ENCODE measurements at places on chromosomes 4 and X.

DNA sequence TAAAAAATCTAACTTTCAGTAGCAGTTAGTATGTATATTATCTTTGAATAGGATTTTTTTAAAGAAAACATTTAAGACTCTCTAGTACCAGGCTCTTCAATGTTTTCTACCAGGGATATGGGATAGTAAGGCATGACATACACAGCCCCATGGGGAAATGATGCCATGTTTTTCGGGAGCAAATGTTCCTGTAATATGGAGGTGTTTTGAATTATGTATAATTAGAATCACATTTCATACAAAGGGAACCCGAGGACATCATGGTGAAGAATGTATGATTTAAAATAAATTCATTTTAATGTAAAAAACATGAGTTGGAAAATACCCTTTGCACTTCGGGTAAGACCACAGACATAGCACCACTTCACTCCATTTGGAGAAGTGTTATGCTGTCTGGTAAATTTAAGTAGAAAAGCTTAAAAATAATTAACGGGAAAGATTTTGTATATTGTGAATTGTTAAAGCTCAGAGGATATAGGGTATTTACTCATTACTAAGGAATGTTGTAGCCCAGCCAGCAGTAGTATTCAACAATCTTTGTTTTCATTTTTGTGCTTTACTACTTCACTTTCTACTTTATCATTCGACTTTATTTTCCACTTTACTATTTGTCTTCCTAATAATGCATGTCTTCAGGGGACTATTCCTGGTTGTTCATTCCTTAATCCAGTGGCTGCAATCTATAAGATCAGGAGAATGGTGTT is 2050.7 kb downstream of the ARAP2 start:
- no peak for DNase-seq

- no peak for DNase-seq
These were observed 21.5 kb downstream of the ANAPC10 start for GRCh38 chr4:145076469-145076855.

DNA sequence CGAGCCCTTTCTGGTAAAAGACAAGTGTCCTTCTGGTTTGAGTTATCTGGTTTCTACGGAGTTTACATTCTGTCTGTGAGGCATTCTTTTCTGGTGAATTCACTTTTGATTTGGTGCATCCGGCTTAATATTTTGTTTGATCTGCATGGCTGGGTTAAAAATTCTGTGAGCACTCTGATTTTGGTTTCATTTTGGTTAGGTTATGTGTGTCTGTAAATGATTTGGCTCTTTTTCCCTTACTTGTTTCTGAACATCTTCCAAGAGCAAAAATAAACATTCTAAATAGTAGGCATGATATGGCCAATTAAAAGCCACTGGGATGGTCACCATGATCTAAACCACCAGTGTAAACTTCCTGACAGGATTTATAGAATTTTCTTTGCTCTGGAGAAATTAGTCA is 85.7 kb upstream of the PTPN13 start:
- DNase-seq = no peak

- DNase-seq = no peak
These were observed 193.7 kb downstream of the PPP3CA start for GRCh38 chr4:101153653-101154052.

DNA sequence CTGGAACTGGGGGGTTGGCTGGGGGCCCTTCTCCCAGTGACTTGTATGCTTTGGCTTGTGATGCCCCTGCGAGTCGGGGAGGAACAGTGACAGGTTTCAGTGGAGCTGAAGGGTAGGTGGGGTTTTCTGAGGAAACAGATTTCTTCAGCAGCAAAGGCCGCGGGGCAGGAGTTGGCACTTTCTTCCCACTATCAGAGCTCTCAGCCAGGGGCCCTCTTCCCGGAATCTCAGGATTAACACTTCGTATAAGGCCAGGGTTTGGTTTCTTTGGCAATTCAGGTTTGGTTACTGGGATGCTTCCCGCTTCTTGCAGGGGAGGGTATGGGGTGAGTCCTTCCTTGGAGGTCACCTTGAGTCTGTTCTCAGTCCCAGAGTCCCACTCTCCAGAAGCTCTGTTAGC is 75.4 kb downstream of the RPS3A start:
- DNase-seq = no peak

DNA sequence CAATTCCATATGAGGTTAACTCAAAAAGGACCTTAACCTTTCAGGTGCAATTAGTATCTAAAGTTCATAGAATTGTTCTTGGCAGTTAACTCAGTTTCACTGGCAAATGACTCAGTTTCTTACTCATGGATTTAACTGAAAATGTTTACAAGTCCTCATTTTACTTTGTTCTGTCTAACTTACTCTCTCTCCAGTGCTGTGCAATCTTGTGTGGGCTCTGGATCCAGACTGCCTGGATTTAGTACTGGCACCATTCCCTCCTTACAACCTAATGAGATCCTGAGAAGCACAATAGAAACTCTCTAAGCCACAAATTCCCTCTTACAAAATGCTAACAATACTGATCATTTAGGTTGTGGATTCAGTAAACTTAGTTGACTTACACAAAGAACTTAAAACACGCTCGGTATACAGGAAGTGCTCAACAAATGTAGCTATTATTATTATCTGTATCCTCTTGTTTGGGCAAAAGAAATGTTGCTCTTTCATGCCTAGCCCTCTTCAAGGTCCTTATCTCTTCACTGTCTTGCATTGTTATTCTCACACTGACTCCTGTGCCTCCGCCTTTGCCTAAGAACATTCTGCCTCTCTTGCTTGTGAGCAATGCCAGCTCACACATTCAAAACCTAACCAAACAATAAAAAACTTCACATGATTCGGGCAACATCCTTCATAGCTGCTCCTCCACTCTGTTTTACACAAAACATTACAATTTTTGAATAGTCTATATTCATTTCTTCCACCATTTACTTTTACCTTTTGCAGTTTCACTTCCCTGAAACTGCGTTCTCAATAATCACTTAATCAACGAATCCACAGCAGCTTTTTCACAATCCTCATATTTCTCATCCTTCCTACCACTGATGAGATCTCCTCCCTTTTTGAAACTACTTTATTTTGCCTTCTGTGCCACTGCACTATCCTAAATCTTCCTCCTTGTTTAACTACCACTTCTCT is 91.8 kb downstream of the PDE5A start:
- no peak for DNase-seq

DNA sequence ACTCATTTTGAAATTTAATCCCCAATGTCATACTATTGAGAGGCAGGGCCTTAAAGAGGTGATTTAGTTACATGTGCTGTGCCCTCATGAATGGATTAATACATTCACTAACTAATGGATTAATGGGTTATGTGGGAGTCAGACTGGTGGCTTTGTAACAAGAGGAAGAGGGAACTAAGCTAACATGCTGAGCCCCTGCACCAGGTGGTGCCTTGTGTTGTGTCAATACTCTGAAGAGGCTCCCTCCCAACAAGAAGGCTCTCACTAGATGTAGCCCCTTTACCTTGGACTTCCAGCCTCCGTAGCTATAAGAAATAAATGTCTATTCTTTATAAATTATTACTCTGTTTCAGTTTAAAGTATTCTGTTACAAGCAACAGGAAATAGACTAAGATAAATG is 411.9 kb upstream of the EMCN start:
- no peak for DNase-seq

DNA sequence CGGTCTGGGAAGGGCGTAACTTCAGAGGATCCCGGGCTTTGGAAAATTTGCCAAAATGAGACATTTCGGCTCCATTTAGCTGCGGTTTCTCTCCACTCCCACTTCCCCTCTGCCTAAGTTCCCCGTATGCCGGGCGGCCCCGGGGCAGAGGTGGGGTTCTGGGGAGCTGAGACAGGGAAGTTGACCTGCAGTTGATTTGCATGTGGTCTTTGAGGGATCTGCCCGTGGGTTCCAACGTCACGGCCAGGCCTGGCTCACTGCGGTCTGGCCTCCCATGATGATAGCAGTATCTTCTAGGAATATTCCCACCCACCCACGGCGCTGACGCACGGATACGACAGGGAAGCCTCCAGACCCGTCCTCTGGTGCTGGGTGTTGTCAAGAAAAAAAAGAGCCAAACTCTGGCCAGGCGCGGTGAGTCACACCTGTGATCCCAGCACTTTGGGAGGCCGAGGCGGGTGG is 27.3 kb upstream of the CRLF2 start:
- DNase-seq = no peak

GRCh38 chrX:12701628-12702027 is 89.6 kb upstream of the PRPS2 start:
- no peak for DNase-seq

GRCh38 chrX:10538831-10539230 is 81.6 kb downstream of the MID1 start:
- no peak for DNase-seq

DNA sequence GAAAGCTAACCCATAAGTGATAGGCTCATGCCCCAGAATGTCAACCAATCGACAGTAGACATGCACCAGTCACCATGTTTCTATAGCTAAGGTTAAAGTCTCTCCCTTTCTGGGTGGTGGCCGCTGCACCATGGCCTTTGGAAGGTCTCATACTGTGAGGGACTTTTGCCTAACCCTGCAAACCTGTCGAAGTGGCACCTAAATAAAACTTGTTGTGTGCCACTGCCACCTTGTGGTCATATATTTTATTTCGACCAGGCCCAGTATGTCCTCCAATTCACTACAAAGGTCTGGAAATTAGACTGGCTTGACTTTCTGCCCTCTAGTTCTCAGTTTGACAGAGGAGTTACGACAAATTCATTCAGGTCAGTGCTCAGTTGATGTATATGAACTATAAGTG is 163.1 kb downstream of the SMARCA1 start:
- DNase-seq = no peak

DNA sequence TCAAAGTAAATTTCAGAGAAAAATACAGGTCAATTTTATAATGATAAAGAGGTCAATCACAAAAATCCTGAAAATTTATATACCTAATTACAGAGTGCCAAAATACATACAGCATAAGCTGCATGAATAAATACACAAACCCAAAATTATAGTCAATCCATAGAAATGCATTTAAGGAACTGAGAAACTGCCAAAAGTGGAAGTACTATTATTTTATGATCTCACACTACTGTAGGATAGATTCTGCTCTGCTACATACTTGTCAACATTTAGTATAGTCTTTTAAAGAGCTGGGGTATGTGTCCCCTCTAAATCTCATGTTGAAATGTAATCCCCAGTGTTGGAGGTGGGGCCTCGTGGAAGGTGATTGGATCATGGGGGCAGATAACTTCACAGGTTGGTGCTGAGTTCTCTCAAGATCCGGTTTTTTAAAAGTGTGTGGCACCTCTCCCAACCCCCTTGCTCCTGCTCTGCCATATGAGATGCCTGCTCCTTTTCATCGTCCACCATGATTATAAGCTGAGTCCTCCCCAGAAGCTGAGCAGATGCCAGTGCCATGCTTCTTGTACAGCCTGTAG is 31.8 kb downstream of the CHIC2 start:
- no peak for DNase-seq

DNA sequence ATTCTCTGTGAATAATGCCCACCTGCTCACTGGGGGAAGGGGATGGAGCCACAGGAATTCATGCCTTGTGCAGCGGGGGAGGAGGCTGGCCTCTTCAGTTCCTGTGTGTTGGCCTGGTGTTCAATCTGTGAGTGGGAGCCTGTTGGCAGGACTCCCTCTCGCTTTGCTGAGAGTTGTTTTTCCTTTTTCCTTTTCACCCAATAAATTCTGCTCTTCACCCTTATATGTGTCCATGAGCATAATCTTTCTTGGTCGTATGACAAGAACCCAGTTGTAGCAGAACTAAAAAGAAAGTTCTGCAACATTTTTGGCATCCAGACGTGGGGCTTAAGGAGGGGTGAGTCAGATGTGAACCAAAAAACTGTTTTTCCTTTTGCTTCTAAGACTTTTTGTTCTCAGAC is 235.2 kb upstream of the HDX start:
- no peak for DNase-seq

- DNase-seq = no peak
These were observed at the start of gene GABRE for GRCh38 chrX:151974336-151975227. Gene GABRE, minus strand, starts transcription at chrX:151974676. Its CDS starts 51 bp downstream, at chrX:151974625.

DNA sequence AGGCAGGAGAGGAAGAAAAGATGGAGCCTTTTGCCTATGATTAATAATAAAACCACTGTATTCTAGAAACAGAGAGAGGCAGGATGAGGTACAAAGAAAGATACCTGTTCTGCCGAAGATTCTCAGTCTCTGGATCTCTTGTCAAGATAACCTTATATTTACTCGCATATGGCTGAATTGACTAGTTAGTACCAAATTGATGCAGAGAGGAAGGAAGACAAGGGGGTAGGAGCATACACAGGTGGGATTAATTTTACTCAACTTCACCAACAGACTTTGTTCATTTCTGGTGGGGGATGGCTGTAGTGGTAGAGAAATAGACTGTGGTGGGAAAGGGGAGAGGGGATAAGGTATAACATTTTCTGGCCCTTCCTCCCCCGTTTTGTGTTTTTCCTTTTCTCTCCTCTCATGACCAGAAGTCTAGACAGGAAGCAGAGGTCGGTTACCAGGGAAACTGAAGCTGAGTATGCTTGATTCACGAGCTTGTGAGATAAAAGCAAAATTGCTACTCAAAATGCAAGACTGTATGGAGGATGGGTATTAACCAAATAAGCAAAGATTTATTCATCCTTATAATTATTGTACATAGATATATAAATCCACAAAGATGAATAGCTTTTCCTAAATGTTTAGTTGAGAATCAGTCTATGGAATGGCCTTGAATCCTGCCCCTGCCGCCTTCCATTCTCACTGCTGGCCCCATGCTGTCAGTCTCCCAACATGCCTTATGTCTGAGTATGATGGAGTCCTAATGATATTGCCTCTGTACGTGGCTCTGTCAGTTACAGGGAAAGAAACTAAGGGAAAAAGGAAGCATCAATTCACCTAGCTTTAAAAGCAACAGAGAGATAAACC is 17.8 kb upstream of the PAGE2B start:
- peak; percentile 2 for DNase-seq

- DNase-seq = no peak
These were observed 42.2 kb downstream of the SMIM20 start for GRCh38 chr4:25956260-25956659.

DNA sequence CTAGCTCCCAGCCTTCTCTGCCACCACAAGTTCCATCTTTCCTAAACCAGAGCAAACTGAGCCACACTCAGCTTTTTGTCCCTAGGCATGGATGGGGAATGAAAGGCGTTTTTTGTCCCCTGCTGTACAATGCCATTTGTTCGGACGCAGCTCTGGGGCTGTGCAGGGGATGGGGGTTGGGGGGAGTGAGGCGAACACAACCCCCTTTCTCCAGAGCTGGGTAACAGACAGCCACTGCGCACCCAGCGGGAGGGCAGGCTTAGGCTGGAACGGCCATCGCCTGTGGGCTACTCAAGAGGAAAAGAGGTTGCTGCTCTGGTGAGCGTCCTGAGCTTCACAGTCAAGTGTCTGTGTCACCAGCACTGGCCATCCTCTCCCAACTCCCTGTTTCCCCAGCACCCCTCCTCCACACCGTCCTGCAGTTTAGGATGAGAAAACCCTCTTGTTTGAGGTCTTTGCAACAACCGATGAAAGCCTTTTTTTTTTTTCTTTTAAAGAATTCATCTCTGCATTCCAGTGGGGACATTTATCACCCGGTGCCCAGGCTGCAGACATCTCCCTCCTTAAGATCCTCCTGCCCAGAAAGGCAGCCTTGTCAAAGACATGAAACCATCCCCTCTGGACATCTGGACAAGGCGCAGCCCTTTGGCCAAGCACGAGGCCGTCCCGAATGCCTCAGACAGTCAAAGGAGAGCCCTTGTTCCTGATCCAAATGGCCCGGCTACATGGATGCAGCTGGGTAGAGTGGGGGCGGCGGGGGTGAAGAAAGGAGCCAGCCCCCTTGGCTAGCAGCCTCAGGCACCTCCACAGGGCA is 419.6 kb downstream of the BCOR start:
- DNase-seq = no peak

GRCh38 chr4:45482346-45482745 is 641.5 kb downstream of the GABRG1 start:
- DNase-seq = no peak

GRCh38 chr4:165437691-165438090 is 58.9 kb downstream of the CPE start:
- DNase-seq = no peak

GRCh38 chr4:827209-828081 is 1.5 kb upstream of the CPLX1 start:
- no peak for DNase-seq

Measured in activated CD8-positive, alpha-beta memory T cell treated with anti-CD3 and anti-CD28 coated beads for 1 hour (primary cell).